ENCODE measurements at places on chromosomes 5 and 9. TPM values are rescaled to one million over a fixed set of nuclear protein-coding genes. Genes with fewer than 3 reads are reported as not detected.

FOXI1 gene
- total RNA-seq = not detected

SLC6A19 gene
- total RNA-seq = not detected

EHMT1 gene
- total RNA-seq = 31.3 TPM

CER1 gene
- total RNA-seq = not detected

EMB gene
- total RNA-seq = 16.6 TPM

MAMDC4 gene
- 13.4 TPM for total RNA-seq

CATSPER3 gene
- total RNA-seq = 0.49 TPM

PAEP gene
- total RNA-seq = not detected

LPAR1 gene
- 12.4 TPM for total RNA-seq

TMEFF1 gene
- total RNA-seq = not detected
